ENCODE measurements at places on chromosomes 16 and 17.
A peak's percentile ranks its signal among the peaks of the same experiment; 100 is the strongest.

DNA sequence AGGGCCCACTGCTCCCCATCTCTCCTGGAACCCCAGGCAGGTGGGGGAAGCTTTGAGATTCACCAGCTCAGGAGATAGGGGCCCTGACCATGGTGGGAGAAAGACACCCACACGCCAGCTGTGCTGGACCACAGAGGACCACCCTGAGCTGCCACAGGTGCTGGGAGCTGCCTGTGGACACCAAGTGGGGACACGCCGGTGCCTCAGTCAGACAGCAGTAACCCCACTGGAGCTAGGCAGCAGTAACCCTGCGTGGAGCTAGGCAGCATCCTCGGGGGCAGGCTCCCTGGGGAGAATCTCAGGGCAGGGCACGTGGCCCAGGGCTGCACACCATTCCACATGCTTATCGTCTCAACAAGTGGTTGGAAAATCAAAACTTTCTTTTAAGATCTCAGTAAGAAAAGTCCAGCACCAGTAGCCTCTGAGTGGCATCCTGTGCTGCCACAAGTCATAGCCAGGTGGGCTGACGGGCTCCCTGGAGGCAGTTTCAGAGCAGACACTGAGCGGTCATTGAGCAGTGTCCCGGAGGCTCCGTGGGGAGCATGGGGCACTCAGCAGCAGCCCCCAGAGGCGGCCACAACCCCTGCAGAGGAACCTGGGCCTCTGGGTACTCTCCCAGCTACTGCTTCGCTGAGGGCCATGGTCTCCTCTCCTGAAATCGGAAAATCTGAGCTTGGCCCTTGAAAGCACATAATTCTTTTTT, 8.0 kb upstream of the HEXD start:
- no peak for DNase-seq

GRCh38 chr16:57863434-57864160, 61.3 kb upstream of the KIFC3 start:
- DNase-seq: peak; percentile 44

DNA sequence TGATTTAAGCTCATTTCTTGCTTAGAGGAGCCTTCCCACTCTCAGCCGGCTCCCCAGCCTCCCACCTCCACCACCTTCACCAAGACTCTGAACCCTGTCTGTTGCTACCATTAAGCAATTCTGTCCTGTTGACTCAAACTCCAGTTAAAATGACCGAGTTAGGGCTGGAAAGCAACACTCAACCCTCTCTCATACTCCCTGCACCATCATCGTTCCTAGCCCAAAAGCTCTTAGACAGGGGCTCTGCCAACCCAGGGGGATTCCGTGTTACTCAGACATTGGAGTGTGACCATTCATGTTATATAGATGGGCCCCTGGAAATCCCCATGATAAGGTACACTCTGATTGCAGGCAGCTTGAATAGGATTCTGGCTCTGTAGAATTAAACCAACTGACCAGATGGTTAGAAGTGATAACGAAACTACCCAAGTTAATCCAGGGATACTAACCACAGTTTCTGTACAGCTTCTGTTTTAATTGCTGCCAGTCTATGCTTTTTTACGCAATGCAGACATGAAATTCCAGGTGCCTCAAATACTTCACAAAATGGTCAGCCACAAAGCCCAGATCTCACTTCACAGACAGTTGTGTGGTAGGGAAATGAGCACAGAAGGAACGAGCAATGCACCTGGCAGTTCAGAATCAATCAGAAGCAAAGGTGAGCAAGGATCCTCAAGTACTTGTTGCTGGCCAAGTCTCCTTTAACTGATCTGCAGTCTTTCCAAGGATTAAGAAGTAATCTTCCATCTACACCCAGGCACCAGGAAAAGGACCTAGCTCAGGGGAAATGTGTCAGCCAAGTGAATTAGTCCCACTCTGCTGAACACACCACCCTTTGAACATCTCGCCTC, 2.1 kb downstream of the SSTR2 start:
- no peak for DNase-seq

- DNase-seq: no peak
These were observed 19.3 kb upstream of the NAT9 start for GRCh38 chr17:74795327-74796020.

DNA sequence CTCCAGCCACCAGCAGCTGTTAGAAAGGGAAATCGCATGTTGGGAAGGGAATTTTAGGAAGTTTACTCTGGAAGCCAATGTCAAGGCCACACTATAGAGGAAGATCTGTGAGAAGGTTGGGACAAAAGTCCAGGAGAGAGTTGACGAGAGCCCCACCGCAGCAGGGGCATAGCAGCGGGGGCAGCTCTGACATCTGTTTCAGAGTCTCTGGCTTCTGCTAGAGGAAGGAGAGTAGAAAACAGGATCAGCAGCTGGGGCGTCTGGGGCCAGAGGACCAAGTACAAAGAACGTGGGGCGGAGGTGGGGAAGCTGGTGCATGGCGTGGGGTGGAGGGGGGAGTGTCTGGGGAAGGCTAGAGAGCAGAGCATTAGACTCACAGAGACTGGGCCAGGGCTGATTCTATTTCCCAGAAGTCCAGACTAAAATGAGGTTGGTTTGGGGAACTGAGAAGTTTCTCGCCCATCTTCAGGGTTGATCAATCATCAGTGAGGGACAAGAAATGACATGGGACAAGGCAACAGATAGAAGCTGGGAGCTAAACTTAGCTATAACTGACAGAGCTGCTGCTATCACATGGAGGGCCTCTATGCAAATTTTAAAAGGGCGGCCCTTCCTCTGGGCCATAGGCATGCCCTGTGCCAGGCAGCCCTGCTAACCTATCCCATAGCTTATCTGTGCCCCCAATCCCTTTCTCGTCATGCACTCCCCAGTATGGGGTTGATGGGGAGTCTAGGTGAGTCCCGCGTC, 1.2 kb downstream of the RABEP2 start:
- DNase-seq: no peak

GRCh38 chr17:59668816-59669215, 38.4 kb downstream of the PTRH2 start:
- DNase-seq: no peak

DNA sequence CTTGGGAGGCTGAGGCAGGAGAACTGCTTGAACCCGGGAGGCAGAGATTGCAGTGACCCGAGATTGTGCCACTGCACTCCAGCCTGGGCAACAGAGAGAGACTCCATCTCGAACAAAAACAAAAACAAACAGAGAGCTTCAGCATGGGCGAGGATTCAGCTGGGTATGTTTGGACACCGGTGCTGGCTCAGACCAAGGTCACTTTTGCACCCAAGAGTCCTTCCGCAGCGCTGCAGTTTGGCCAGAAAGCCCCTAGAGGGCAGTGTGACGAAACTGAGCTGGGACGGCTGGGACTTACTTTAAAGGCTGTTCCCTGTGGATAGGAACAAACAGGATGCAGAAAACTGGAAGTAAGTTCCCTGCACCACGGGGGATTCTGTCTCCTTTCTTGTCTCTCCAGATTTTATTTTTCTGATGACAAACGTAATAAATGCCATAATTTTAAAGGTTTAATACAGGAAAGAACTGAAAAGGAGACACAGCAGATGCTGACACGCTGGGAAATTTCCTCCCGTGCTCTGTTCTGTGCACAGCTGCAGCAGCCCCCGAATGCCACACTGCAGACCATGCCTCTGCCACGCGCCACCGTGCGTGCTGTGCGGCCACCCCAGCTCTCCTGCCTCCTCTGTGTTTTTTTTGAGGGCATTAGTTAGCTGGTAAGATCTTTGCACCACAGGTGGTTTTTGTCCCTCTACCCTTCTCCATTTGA, 25.2 kb upstream of the USP36 start:
- no peak for DNase-seq

DNA sequence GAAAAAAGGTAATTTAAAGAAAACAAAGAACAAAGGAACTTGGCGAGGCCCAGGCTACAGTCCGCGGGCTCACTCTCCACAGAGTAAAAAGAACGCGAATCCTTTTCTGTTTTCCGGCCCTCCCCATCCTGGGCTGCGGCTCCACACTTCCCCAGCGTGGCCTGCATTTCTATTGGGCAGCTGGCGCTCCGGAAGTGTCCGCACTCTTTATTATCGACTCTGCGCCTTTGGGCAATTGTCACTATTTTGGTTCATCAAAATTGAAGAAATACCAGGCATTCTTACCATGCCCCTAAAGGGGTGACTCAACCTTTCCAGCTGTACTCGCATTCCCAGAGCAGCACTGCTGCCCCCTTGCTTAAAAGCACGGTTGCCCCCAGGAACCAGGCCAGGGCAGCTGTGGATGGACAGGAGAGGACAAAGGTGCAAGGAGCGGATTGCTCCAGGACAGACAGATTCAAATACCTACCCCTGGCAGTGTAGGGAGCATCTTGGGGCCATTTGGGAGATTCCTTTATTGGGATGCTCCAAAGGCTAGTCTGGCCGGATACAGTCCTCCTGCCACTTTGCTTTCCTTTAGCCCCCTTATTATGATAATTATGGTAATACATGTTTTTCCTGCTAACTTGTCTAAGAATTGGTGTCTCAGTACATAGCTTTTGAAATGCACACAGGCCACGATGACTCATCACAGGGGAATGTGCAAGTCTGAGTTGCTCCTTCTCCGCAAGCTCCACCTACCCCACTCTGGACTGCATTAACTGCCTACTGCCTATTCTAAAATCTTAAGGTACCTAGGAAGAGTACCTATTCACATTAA, 985 bp upstream of the SLFN12 start:
- no peak for DNase-seq

DNA sequence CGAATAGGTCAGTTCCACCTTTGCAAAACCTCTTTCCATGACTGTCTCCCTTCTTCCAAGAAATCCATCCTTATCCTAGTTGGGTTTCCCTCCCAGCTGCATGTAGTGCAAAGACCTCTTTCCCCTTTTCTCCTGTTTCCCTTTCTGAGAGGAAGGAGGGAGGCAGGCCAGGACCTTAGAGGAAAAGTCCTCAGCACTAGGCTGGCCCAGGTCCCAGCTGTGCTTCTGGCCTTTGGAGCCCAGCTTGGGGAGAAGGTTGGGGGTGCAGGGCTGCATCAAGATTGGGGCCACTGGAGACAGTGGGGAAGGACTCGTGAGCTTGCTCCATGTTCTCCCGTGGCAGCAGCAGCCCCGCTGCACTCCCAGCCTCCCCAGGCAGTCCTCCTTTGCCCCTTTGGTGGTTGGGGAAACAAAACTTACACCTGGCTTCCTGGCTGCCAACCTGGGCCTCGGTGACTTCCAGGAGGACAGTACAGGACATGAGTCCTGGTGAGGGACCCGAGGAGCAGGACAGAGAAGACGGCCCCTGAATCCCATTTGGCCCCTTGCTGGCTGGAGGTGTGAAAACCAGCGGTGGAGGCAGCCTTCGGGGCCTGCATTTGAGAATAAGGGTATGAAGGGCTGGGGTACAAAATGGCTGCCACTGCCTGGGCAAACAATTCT, 481 bp downstream of the HEXIM2 start:
- DNase-seq: peak; percentile 67

GRCh38 chr16:85407-85782, 7.4 kb downstream of the MPG start:
- no peak for DNase-seq

GRCh38 chr16:6732166-6732565, 600.5 kb upstream of the RBFOX1 start:
- no peak for DNase-seq

DNA sequence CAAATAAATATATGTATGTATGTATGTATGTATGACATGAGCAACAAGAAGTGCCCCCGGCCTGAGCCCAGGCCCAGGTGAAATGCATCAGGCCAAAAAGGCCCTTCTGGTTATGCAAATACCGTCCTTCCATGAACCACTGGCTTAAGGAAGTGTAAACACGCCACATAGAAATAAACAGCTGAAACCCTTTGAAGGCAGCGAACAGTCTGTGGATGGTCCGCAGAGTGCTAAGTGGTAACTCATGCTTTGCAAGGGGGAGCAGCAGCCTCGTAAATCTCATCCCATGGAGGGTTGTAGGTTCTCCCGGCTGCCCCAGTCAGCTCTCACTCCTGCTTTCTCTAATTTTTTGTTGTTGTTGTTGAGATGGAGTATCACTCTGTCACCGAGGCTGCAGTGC, 36.7 kb downstream of the COTL1 start:
- DNase-seq: no peak

GRCh38 chr16:64857411-64857810, 264.5 kb downstream of the CDH11 start:
- DNase-seq: no peak

DNA sequence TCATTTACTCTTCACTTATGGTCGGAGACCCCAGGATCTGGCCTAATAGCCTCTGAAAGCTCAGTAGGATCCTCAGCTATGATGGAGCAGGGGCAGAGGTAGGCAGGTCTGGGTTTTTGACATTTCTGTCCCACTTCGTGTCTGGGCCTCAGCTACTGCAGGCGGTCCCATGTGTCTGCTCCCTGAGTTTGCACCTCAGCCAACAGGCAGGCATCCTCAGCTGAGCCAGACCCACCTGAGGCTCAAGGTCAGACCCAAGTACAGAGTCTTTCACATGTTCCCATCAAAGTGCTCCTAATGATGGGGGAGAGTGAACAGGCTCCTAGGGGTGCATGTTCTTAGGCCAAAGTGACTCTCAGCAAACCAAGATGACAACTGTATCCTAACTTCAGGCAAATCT, 2.9 kb upstream of the RASL10B start:
- DNase-seq: no peak

Measured in chondrocyte (in vitro differentiated cells).